ENCODE measurements at places on chromosomes 12 and 14.

DNA sequence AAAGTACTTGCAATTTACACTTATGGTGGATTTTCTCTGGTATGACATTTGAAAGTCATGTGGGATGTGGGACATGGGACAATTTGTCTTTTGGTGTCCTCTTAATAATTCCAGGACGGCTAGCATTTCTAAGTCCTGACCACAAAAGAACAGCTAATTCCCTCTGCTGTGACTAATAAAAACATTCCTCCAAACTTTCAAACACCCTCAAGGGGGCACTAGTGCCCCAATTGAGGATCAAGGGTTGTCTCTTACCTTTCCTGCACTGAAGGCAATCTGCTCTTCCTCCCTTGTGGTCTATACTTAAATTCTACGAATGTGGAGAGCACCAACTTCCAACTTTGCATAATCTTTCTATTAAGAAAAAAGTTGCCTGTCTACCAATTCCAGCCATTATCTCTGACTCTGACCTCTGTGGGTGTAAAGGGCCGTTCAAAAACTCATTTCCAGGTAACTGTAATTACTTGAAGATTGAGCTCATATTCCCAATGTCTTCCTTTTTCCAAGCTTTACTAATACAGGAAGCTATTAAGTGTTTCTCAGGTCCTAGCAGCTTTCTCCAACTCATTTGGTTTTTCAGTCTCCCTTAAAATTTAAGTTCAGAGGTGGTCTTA, 210.2 kb downstream of the PTPRO start:
- peak; percentile 60 for DNase-seq

- no peak for DNase-seq
Observed at GRCh38 chr12:69141074-69141473, 98.3 kb upstream of the CPSF6 start.

- no peak for DNase-seq
Observed at GRCh38 chr12:108079721-108080120, 49.4 kb upstream of the WSCD2 start.

DNA sequence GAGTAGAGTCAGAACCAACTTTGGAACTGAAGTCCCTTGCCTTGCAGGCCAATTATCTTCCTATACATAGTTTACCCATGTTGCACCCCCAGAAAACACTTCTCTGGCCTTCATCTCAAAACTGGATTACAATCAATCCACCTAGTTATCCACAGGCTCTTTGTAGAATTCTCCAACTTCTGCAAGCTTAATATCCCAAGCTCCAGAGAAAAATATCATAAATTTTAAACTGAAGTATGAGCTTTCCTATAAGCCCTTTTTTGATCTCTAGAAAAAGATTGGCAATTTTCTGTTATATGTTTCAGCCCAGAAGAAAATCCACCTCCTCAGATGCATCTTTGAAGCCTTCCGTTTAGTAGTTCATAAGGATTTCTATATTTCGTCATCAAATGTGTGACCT, 553.4 kb downstream of the SNAPC1 start:
- no peak for DNase-seq

GRCh38 chr12:62785941-62786559, 148.9 kb downstream of the PPM1H start:
- no peak for DNase-seq

- DNase-seq, result no peak
Observed at GRCh38 chr12:50220363-50220995, 53.3 kb upstream of the CERS5 start.

DNA sequence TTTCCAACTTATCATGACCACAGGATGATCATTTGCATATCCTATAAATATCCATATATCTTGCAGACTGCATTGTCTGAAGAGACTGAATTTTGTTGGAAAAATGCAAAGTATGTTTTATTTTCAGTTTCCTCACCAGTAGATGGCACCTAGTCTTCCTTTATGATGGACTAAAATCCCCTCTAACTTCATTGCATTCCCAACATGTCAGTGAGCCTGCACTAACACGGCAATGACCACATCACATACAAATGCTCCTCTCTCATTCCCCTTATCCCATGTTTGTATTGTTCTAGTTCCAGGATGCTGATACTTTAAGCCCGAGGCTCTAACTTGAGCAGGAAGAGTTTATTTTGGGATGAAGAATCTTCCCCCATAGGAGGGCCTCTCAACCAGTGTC, 24.7 kb upstream of the MYBPC1 start:
- no peak for DNase-seq

DNA sequence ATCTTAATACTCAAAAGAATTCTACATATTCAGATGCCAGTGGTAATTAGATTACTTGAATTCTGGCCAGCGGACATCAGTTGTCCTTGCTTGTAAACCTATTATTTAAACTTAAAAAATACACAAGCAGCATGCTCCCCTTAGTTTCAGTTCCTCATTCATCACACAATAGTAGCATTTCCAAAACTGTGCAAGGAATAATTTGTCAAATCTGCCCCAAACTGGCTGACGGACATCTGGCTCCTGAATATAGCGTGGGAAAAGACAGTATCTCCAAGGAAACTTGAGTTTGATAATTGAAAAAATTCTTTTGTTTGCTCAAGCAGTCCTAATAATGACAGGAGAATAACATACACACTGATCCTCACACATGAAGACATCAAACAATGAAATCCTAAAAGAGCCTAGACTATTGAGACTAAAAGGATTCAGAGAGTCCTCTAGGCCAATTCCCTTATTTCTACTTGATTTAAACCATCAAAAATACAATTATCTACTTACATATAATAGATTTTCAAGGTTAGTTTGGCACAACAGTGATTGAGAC, 90.4 kb downstream of the KIF21A start:
- DNase-seq, result no peak

- DNase-seq, result no peak
Observed at GRCh38 chr12:109763201-109763841, 49.7 kb downstream of the FAM222A start.

DNA sequence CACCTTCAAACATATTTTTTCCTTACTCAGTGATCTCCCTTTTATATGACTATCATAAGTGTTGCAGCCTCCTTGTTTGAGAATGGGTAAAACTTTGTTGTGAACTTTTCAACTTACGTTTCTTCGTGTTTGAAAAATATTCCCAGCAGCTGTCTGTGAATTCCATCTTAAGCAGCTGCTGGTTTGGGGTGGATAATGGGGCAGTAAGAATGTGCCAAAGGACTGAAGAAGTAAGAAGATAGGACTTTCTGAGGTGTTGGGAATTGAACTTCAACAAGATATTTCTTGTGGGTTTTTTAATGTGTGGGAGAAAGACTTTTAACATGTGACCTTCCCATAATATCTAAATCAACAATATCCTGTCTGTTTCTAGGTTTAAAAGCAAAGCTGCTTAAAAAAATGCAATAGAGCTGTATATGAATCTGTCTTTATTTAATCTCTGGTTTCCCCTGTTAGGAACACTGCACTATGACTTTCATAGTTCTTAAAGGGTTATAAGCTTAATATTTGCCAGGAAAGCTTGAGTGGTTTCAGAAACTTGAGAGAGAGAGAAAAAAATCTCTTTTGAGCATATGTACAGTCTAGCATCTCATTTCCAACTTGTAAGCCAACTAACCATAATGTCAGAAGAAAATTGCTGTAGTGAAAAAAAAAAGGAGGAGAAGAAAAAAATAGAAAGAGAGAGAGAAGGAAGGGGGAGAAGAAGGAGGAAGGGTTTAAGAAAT, 1659.2 kb upstream of the FLRT2 start:
- DNase-seq, result no peak

- DNase-seq, result no peak
Observed at GRCh38 chr14:60647837-60648248, 1.4 kb downstream of the SIX1 start.

- no peak for DNase-seq
Observed at GRCh38 chr12:13734584-13735152, 246.7 kb downstream of the GRIN2B start.

DNA sequence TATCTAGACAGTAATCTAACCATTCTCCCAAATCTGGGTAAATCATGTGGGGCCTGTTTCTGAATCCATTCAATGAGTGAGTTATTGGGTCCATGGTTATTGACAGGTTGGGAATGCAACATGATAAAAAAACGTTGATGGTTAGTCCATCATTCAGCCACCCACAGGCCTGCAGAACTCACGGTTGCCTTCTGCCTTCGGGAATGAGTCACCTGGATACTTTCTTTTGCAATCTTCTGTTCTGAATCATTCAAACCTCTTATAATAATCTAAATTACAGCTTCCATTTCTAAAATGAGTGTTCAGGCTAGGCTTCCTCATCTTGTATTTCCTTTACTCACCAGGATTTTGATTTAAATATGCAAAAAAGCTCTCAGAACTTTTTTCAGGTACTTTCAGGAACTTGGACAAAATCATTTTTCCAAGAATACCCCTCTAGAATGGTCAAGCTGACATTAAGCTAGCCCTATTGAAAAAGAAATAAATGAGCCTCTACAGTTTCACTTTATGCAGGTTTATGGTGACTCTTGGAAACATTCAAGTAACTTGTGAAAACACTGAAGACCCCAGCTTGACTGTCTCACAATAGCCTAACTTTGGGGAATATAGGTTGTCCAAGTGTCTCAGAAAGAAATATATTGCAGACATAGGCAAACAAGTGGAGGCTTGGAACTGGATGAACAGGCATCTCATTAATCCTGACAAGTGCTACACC, 94.4 kb downstream of the KCNK10 start:
- no peak for DNase-seq

GRCh38 chr14:75069811-75070145, 337 bp downstream of the ZC2HC1C start:
- DNase-seq, result no peak

GRCh38 chr14:91835920-91836843, 31.2 kb downstream of the TC2N start:
- DNase-seq, result peak; percentile 96

GRCh38 chr12:108358580-108358965, 19.5 kb upstream of the CMKLR1 start:
- no peak for DNase-seq

DNA sequence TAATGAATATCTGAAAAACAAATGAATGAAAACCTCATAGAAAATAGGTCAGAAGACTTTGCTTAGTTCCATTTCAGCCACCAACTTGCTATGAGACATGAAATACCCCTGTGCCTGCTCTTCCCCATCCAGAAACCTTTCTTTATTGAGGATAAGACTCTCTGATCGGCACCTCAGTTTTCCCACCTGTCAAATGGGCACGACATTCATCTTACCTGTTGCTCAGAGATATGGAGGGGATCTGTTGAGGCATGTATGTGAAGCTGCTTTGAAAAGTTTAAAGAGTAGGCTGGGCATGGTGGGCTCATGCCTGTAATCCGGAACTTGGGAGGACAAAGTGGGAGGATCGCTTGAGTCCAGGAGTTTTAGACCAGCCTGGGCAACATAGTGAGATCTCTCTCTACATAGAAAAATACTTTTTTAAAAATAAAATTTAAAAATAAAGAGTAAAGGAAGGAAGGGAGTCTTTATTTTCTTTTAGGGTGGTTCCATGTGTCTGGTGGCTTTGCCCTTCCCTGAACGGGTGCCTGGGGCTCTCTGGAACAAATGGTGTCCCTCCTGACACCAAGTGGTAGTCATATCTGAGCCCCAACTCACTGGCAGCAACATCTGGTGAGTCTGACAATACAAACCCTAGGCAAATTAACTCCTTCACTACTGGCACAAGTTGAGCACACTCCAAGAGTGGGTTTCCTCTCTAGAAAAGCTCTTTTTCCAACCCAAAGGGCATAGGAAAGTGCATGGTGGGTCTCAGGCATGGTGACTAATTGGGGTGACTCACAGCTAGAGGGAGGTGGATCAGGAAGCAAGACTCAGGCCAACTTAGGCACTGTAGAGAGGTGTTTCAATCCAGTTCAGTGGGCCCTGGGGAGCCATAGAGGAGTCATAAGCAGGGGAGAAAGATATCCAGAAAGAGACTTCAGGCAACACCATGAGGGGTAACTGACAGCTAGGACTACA, 42.1 kb downstream of the MAP1LC3B2 start:
- DNase-seq, result no peak

DNA sequence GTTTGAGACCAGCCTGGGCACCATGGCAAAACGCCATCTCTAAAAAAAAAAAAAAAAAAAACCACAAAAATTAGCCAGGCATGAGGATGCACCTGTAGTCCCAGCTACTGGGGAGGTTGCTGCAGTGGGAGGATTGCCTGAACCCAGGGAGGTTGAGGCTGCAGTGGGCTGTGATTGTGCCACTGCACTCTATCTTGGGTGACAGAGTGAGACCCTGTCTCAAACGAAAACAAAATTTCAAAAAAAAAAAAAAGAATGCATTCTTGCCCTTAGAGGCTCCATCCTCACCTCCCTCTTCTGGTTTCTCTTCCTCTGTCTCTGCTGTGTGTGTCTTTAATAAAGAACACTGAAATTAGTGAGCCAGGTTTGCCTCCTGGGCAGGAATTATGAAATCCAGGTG, 107.8 kb downstream of the VCPKMT start:
- no peak for DNase-seq

DNA sequence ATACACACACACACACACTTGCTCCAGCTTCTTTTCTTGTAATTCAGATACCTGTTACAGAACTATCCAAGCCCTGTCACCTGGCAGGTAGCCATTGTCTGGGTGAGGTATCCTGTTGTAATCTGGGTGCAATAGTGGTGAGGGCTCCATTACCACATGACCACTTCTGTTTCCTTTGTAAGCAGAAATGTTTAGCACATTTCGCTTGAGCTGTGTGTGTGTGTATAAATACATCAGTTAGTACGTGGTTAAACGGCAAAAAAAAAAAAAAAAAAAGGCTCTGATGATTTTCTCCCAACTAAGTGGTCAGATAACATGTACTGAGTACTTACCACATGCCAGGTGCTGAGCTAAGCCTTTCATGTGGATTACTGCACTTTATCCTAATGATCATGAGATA, 129.3 kb upstream of the SSTR1 start:
- DNase-seq, result peak; percentile 35

Measured in activated CD4-positive, alpha-beta T cell treated with anti-CD3 and anti-CD28 coated beads for 4 hours (primary cell).